ENCODE measurements at places on chromosomes 11 and 22. TPM values are rescaled to one million over a fixed set of nuclear protein-coding genes. Genes with fewer than 3 reads are reported as not detected.
A peak's percentile ranks its signal among the peaks of the same experiment; 100 is the strongest.

DNA sequence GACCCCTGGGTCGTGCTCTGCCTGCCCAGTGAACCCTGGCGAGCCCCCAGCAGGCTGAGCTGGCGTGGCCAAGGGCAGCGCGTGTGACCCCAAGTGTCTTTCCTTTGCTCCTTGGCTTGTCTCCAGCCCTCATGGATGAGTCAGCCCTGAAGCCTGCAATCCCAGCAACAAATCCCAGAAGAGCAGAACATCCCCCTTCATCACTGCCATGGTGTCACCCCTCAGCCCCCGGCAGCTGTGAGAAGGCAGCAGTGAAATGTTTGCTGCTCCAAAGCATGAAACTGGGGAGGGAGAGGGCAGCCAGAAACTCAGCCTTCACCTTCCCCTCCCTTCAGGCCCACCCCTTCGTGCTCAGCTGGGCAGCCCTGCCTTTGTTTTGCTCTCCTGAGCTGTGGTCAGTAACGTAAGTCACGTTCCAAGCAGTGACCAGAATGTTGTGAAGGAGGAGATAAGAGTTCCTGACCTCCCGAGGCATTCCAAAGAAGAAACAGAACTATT lies 29.8 kb downstream of the ADAMTS15 start:
- peaks cover 21% of the 10 kb centered on the region for H3K36me3 ChIP-seq
- no peak overlapping the region for H3K4me3 ChIP-seq
- H3K27ac ChIP-seq, result no peak overlapping the region

DNA sequence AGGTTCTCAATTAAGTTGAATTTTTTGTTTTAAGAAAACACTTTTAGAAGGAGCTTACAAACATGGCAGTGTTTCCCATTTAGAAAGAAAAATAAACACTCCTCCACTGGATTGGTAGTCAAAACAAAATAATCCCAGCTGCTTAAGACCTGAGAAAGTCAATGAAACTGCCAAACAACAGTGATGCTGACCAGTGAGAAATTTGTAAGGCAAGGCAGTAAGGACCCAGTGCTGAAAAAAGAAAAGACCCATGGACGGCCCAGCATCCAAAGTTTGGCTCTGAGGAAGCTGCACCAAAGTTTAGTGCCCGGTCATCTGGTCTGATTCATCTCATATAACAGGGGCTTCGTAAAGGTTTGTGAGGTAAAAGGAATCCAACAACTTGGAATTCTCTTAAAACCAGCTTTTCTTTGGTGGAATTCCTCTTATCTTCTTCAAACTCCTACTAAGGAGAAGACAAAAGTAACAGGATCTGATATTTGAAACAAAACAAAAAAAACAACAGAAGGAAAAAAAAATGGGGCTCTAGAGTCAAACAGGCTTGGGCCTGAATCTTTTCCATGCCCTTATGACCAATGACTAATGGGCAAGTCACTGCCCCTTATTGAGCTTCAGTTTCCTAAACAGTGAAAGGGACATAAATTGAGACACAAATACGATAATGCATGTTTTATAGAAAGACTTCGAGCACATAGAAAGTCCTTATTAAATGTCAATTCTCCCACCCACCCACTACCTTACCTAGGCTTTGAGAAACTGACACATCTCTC lies 383.0 kb upstream of the NARS2 start:
- peaks cover 73% of the 10 kb centered on the region for H3K4me1 ChIP-seq
- H3K27ac ChIP-seq, result peak overlapping the region; percentile 87
- H3K27me3 ChIP-seq, result no peaks in the 10 kb centered on the region
- H3K36me3 ChIP-seq, result no peaks in the 10 kb centered on the region
- no peak for DNase-seq

DNA sequence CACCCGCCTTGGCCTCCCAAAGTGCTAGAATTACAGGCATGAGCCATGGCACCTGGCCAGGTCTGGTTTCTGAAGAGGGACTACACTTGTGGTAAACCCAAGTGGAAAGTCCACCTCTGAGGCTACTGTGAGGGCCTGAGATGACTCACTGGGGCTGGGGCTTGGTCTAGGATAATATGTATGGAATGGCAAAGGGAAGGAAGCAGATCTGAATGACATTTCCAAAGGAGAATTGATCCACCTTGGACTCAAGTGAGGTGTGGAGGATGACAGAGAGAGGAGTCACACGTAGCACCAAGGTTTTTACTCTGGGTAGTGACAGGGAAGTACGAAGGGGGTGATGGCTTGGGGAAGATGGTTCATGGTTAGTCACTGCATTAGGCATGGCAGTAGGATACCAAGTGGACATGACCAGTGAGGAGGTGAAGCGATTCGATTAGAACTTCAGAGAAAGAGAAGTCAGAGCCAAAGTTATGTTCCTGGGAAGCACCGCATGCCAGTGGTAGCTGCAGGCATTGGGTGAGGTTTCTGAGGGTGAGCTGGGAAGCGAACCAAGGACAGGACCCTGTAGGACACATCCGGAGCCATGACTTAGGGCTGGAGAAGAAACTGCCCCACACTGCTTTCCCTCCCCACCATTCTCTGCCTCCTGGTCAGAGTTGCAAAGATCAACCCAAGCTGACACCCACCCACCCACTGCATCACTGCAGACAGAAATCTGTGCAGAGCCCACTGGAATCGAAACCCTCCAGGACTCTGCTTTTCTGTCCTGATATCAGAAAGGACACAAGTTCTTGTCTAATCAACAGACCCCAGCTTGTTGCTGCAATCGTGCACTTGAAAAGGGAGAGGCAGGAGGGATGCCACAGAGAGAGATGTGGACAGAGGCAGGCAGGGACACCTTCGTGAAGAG lies 13.0 kb upstream of the BCL9L start:
- H3K27ac ChIP-seq, result no peak overlapping the region
- H3K27me3 ChIP-seq, result no peaks in the 10 kb centered on the region
- H3K4me1 ChIP-seq, result peaks cover 11% of the 10 kb centered on the region
- H3K36me3 ChIP-seq, result no peaks in the 10 kb centered on the region
- DNase-seq, result no peak
- no peak overlapping the region for H3K4me3 ChIP-seq

- peaks cover 2% of the 10 kb centered on the region for H3K36me3 ChIP-seq
- peak; percentile 36 for DNase-seq
- peaks cover 26% of the 10 kb centered on the region for H3K4me1 ChIP-seq
- no peak overlapping the region for H3K27ac ChIP-seq
- no peaks in the 10 kb centered on the region for H3K27me3 ChIP-seq
- no peak overlapping the region for H3K4me3 ChIP-seq
Measured at GRCh38 chr11:12278766-12279671, 98.4 kb upstream of the PARVA start.

DNA sequence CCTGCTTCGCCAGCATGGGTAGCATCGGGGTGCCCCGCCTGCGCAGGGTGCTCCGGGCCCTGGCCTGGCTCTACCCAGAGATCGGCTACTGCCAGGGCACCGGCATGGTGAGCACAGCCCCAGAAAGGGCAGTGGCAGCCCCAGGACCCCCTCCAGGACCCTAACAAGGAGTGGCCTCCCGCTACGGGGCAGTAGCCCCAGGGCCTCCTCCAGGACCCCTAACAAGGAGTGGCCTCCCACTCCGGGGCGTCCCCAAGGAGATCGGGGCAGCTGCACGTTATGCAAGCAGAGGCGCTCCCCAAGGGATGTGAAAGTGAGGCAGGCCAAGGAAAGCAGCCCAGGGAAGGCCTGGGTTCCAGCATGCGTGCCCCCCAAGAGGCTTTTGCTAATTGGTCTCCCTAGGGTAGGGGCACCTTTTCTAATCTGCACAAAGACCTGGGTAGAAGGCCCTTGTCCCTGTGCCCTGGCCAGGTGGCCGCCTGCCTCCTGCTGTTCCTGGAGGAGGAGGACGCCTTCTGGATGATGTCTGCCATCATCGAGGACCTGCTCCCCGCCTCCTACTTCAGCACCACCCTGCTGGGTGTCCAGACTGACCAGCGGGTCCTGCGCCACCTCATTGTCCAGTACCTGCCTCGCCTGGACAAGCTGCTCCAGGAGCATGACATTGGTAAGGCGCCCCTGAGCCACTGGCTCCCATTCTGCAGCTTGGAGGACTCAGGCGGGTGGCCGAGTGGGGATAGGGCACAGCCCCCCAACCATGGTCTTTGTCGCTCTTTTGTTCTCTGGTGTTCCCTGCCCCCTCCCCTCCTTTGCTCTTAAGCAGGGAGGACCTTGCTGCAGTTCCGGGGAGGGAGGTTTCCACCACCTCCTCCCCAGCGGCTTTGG lies 35.0 kb downstream of the SGSM3 start:
- H3K4me3 ChIP-seq, result no peak overlapping the region
- H3K36me3 ChIP-seq, result peaks cover 26% of the 10 kb centered on the region
- DNase-seq, result no peak
- no peaks in the 10 kb centered on the region for H3K4me1 ChIP-seq
- no peaks in the 10 kb centered on the region for H3K27me3 ChIP-seq
- H3K27ac ChIP-seq, result no peak overlapping the region

DNA sequence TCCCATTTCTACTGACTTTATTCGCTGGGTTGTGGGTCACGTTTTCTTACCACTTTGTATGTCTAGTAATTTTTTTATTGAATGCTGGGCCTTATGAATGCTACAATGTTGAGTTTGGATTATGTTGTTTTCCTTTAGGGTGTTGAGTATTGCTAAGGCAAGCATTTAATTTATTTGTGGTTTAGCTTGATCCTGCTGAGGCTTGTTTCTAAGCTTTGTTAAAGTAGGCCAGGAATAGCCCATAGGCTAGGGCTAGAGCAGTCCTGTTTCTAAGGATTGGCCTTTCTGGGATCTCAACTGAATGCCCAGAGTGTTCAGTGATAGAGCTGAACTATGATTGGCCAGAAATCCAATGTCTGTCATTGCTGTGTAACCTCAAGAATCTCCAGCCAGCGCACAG lies 56.1 kb upstream of the LDLRAD3 start:
- H3K36me3 ChIP-seq, result no peaks in the 10 kb centered on the region
- H3K27ac ChIP-seq, result no peak overlapping the region
- peaks cover 41% of the 10 kb centered on the region for H3K27me3 ChIP-seq
- DNase-seq, result no peak
- H3K4me3 ChIP-seq, result no peak overlapping the region

DNA sequence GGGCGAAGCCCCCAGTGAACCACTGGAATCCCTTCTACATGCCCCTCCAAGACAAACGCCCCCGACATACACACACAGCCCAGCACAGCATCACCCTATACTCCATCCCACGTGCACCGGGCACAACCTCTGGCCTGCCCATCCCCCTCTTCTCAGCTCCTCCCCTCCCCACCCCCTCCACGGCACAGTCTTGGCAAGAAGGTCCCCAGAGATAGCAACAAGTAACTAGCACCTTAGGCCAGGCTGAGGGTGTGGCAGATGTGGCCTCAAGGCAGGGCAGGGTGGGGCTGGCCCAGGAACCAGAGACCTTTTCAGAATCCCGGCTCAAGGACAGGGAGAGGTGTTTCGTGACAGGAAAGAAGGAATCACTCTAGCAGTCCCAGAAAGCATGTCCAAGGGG lies 54.3 kb downstream of the CYTH4 start:
- no peaks in the 10 kb centered on the region for H3K36me3 ChIP-seq
- DNase-seq, result no peak
- H3K4me1 ChIP-seq, result peaks cover 35% of the 10 kb centered on the region
- H3K4me3 ChIP-seq, result no peak overlapping the region
- H3K27ac ChIP-seq, result no peak overlapping the region
- peaks cover 44% of the 10 kb centered on the region for H3K27me3 ChIP-seq

GRCh38 chr11:46382646-46383403 lies 1.4 kb downstream of the MDK start:
- H3K27ac ChIP-seq, result no peak overlapping the region
- peaks cover 14% of the 10 kb centered on the region for H3K27me3 ChIP-seq
- no peak for DNase-seq

GRCh38 chr11:973237-973636 lies 47.6 kb downstream of the AP2A2 start:
- no peak for DNase-seq
- H3K4me1 ChIP-seq, result peaks cover 5% of the 10 kb centered on the region
- no peaks in the 10 kb centered on the region for H3K27me3 ChIP-seq
- H3K36me3 ChIP-seq, result peaks cover 42% of the 10 kb centered on the region
- H3K27ac ChIP-seq, result no peak overlapping the region

- no peaks in the 10 kb centered on the region for H3K27me3 ChIP-seq
- H3K4me3 ChIP-seq, result no peak overlapping the region
- DNase-seq, result no peak
- peaks cover 24% of the 10 kb centered on the region for H3K36me3 ChIP-seq
- H3K4me1 ChIP-seq, result peaks cover 15% of the 10 kb centered on the region
Measured at GRCh38 chr22:35664955-35665587, 16.8 kb downstream of the APOL6 start.

DNA sequence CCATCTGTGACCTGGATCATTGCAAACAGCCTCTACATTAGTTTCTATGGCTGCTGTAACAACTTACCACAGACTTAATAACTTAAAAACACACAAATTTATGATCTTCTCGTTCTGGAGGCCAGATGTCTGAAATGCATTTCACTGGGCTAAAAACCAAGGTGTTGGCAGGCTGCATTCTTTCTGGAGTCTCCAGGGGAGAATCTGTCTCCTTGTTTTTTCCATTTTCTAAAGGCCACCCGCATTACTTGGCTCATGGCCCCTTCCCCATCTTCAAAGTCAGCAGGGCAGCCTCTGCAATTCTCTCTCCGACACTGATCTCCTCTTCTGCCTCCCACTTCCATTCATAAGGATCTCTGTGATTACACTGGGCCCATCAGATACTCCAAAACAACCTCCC lies 11.6 kb downstream of the SCGB1A1 start:
- H3K36me3 ChIP-seq, result no peaks in the 10 kb centered on the region
- DNase-seq, result no peak
- peaks cover 61% of the 10 kb centered on the region for H3K4me1 ChIP-seq
- no peak overlapping the region for H3K27ac ChIP-seq
- H3K27me3 ChIP-seq, result no peaks in the 10 kb centered on the region
- no peak overlapping the region for H3K4me3 ChIP-seq

- no peaks in the 10 kb centered on the region for H3K27me3 ChIP-seq
- no peak for DNase-seq
- H3K27ac ChIP-seq, result peak overlapping the region; percentile 82
- H3K4me3 ChIP-seq, result peak overlapping the region; percentile 55
- H3K4me1 ChIP-seq, result peaks cover 31% of the 10 kb centered on the region
Measured at GRCh38 chr11:16001899-16002426, 354.4 kb downstream of the SOX6 start.

DNA sequence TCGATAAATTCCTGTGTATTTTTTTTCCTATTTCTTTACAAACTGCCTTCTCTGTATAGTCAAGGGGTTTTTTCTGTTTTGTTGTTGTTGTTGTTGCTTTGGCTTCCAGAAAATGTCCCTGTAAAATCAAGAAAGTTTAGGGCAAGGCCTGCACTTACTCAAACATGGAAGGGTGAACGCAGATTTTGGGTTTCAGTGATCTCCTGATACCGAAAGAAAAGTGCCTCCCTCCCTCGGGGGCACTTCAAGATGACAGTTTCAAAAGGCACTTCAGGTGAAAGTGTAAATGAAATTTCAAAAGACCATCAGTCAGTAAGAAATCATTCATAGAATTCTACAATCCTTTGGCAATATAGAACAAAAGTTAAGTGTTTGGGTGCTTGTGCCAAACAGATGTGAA lies 43.4 kb upstream of the TMPRSS4 start:
- no peaks in the 10 kb centered on the region for H3K36me3 ChIP-seq
- no peak overlapping the region for H3K27ac ChIP-seq
- no peaks in the 10 kb centered on the region for H3K4me1 ChIP-seq
- no peak overlapping the region for H3K4me3 ChIP-seq
- DNase-seq, result no peak
- H3K27me3 ChIP-seq, result peaks cover 8% of the 10 kb centered on the region

- H3K36me3 ChIP-seq, result no peaks in the 10 kb centered on the region
- no peaks in the 10 kb centered on the region for H3K27me3 ChIP-seq
- H3K4me1 ChIP-seq, result no peaks in the 10 kb centered on the region
- DNase-seq, result no peak
- H3K27ac ChIP-seq, result no peak overlapping the region
Measured at GRCh38 chr11:37184326-37184725, 586.3 kb upstream of the RAG2 start.

The DTX4 gene
- total RNA-seq, result 1.2 TPM

The INPP5J gene
- 3.5 TPM for total RNA-seq

The TMEM138 gene
- 49.4 TPM for total RNA-seq

The ARHGAP1 gene
- total RNA-seq, result 97.2 TPM

Data from osteocyte (in vitro differentiated cells).